Hepatocyte (in vitro differentiated cells): ENCODE measurements at places on chromosomes 16 and 17. TPM values are rescaled to one million over a fixed set of nuclear protein-coding genes. Genes with fewer than 3 reads are reported as not detected.

GRCh38 chr16:49621241-49622083 is 234.4 kb downstream of the ZNF423 start:
- peak; percentile 38 for DNase-seq

DNA sequence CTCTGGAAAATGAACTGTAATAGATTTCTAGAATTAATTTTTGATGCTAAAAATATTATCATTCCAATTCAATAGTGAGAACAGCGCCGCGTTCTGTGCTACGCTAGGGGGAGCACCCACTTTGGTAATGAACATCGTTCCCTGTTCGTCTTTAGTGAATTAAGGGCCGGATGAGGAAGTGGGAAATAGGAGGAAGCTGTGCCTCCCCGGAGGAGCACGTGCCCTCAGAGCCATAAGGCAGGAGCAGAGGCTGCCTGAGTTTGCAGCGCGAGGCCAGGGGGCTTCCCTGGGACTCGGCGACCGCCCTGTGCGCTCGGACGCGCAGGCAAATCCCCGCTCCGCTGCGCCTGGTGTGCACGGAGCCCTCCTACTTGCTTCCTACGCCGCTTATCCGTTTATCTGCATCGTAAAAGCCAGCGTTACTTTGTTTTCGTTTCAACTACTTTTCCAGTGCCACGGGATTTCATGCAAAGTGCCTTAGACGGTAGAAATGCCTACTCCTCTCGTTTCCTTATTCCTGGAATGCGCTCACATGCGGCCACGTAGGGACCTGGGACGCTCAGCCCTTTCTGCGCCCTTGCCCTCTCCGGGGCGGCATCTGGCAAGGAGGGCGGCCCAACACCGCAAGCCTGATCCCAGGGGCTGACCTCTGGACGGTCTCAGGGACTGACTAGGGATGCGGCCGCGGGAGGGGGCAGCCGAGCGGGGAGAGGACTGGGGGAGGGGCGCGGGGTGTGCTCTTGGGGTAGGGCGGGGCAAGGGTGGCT is 76.4 kb downstream of the KCNJ12 start:
- DNase-seq: peak; percentile 67

Gene CCL16
- total RNA-seq: not detected in 2 replicates

DNA sequence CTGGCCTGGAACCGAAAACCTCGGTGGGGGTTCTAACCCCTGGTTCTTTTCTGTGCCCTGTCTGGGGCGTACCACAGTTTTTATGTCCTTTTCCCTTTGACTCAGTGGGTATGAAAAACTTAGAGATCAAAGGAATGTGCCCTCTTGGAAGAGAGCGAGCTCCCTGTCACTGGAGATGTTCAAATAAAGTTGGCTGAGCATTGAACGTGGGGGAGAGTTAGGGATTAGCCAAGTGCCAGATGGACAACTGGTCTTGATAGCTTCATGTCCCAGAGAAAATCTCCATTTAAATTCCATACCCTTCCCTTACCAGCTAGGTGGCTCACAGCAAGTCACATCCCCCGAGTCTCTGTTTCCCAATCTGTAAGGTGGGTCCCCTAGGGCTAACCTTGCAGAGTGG is 9.5 kb downstream of the ADGRG1 start:
- no peak for DNase-seq

GRCh38 chr16:11562941-11563340 is 23.8 kb downstream of the LITAF start:
- DNase-seq: no peak

DNA sequence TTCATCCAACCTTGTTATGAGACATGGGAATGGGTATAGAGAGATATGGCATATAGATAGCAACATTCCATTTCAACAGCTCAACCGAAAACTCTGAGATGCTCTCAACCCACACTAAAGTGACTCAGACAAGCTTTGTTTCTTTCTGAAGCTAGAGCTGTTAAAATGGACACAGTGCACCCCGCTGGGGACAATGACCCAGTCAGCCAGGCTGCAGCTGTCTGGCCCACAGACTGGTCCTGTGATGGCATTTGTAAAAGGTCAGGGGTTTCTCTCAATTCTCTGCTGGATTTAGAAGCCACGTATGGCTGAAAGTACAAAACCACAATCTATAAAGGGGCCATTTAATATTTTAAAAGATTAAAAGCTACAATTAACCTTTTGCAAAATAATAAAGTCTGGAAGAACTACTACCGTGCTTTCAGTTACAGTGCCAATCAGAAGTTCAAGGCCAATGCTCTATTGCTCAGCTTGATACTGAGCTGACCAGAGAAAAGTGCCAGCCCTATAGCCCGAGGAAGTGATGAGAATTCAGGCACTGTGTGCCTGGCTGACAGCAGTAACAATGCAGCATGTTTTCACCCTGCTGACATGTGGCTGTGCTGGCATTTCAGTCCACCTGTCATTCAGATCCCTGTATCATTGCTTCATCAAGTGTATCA is 60.2 kb downstream of the TEX2 start:
- no peak for DNase-seq

- peak; percentile 89 for DNase-seq
Observed at GRCh38 chr17:45146890-45147580, 1.2 kb upstream of the HEXIM1 start.

DNA sequence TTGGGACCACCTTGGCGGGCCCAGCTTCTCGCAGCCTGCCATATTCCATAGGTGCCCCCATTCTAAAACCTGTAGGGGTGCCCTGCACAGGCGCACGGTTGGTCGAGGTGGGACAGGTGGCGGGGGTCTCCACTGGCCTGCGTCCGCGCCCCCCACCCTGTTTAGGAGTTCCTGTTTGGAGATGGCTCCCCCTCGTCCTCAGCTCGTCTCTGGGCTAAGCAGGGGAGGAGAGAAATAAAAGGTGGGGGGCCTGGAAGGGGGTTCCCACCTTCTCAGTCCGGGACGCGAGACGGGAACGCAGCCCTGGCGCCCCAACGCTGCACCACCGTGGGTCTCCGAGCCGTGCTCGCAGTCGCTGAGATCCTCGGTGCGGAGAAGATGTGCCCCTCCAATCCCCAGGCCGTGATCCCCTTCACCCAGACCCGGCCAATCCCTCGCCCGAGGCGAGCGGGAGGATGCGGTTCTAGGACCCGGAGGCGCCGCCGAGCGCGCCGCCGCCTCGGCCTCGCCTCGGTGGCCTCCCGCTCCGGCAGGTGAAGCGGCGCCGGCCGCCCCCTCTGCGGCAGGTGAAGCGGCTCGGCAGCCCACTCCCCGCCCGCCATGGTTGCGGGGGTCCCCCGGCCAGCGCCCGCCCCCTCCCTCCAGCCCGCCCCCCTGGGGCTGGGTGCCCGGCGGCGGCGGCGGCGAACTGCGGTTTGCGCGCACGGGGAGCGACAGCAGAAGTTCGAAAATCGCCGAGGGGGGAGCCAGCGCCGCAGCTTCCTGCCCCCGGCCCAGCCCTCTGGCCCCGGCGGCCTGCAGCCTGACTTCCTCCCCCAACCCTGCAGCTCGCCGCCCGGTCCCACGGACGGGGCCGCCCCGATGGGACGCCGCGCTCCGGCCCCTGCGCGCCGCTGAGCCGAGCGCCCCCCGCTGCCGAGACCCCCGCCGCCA is at the start of gene FMNL1:
Gene FMNL1 (plus strand): TSS at position 805 of the 933 bp plus-strand sequence. CDS start 240 bp downstream, outside the sequence.
- DNase-seq: no peak

Gene SPDYE4
- not detected in 2 replicates for total RNA-seq

Gene NOS2
- total RNA-seq: 6.7 TPM in 2 replicates

- peak; percentile 69 for DNase-seq
Observed at GRCh38 chr17:32298721-32299579, 33.3 kb downstream of the RHBDL3 start.

Gene TM4SF5
- total RNA-seq: 16.7 and 20.8 TPM in 2 replicates

DNA sequence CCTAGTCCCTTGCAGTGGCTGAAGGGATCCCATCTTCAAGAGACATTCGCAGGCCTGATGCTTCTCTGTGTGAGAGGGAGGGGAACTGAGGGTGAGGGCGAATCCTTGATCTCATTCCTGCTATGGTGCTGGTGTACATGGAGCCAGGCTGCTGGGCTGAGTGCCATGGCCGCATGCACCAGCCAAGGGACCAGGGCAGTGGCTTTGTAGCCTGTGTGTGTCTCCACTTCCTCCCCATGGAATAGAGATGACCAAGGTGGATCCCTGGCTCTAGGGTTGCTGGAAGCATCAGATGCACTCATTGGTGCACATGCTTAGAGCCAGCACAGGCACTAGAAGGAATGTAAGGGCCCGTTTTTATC is 195.0 kb downstream of the FOXL1 start:
- DNase-seq: no peak

- peak; percentile 29 for DNase-seq
Observed at GRCh38 chr16:84434800-84435199, 66.5 kb downstream of the ATP2C2 start.

GRCh38 chr16:24463196-24463945 is 76.0 kb upstream of the RBBP6 start:
- DNase-seq: peak; percentile 19

DNA sequence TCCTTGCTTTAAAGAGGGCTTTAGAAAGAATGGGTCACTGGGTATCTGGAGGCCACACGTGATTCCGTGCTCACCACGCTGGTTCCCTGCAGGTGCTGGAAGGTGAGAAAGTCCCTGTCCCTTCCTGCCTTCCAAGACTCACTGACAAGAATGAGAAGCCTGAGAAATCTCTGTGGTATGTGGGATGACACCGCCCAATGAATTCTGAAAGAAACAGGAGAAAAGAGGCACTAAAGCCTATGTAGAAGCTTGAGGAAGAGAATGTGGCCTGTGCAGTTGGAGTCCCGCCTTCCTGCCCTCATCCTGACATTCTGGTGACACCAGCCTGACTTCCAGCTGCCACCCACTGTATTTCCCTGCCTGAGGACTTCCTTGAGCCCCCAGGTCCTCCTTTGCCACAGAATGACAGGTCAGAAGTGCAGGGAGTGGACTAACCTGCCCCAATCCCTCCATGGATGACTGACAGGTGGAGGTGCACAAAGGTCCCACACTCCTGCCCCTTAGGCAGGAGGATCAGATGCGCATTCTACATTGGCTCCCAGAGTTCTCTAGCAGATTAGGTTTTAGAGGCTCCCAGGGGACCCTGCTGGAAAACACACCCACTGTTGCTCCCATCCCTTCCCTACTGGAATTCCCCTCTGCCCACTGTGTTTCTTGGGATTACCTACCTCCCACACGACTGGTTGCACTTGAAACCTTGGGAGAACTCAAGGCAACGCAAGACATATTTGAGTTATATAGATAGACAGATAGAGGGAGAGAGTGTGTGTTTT is 38.6 kb upstream of the TENT4B start:
- DNase-seq: no peak

GRCh38 chr16:88785106-88785924 is at the start of gene PIEZO1:
TSS of gene PIEZO1 (minus strand) at chr16:88785220. CDS start at chr16:88784964, 256 bp downstream.
- DNase-seq: peak; percentile 88

Gene DUS1L
- 71.5 and 71.9 TPM in 2 replicates for total RNA-seq

DNA sequence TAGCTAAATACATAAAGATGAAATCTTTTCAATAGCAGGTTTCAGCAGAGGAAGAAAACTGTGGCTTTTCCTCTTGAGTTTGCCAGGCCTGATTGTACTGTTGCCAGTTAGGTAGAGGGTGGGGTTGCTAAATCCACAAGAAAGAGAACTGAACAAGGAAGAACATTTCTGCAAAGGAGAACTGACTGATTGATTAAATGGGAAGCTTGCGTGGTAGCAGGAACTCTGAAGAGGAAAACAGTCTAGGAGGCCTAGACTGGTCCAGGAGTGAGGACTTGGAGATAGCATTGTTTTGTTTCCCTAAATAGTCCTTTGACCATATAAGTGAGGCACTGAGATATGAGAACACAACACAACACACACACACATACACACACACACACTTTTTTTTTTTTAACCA is 18.8 kb downstream of the LRRC36 start:
- DNase-seq: no peak

Gene CSH1
- 0.92 and 1.1 TPM in 2 replicates for total RNA-seq

DNA sequence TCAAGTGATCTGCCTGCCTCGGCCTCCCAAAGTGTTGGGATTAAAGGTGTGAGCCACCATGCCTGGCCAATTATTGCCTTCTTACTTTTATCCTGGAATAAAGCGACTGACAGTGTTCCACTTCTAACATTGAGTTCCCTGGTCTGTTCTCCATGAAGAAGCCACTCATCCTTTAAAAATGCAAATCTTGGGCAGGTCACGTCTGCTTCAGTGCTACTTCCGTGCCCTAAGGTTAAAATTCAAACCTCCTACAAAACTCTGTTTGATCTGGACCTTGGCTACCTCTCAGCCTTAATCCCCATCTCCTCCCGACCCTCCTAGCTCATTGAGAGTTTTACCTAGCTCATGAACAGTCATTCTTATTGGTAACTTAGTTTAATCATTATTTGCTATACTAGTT is 9.6 kb upstream of the SHISA9 start:
- no peak for DNase-seq
